ENCODE measurements at places on chromosomes 11 and 22. TPM values are rescaled to one million over a fixed set of nuclear protein-coding genes. Genes with fewer than 3 reads are reported as not detected.
A peak's percentile ranks its signal among the peaks of the same experiment; 100 is the strongest.

- no peak overlapping the region for H3K27ac ChIP-seq
- H3K27me3 ChIP-seq: no peaks in the 10 kb centered on the region
- no peaks in the 10 kb centered on the region for H3K4me1 ChIP-seq
- H3K36me3 ChIP-seq: no peaks in the 10 kb centered on the region
- no peak for DNase-seq
Measured at GRCh38 chr11:104370478-104370877, 206.5 kb upstream of the PDGFD start.

The SLC22A6 gene
- total RNA-seq: not detected

GRCh38 chr11:90344546-90344945, 121.7 kb upstream of the CHORDC1 start:
- H3K36me3 ChIP-seq: no peaks in the 10 kb centered on the region
- no peaks in the 10 kb centered on the region for H3K4me1 ChIP-seq
- no peak overlapping the region for H3K4me3 ChIP-seq
- no peak for DNase-seq
- H3K27me3 ChIP-seq: no peaks in the 10 kb centered on the region

DNA sequence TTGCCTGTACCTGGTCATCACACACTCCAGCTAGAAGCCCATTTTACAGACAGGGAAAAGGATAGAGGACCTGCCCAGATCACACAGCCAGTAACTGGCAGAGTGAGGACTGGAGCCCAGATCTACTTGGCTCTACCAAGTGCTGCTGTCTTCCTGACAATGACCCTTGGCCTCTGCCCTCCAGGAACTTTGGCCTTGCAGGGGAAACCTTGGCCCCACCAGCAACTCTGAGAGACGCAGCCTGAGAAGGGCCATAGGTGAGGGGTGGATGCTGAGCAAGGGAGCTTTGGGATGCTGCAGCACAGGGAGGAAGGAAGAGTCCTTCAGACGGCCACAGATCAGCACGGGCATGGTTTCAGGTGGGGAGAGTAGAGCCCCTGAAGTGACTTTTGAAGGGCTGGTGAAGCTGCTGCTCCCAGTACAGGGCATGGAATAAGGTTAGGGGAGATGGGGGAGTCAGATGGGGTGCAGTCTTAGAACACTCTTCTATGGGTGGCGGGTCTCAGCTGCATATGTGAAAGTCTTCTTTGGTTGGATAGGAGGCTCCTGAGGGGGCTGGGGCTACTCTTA, 2.0 kb upstream of the CAPN5 start:
- H3K27ac ChIP-seq: no peak overlapping the region
- no peaks in the 10 kb centered on the region for H3K36me3 ChIP-seq
- no peak overlapping the region for H3K4me3 ChIP-seq
- DNase-seq: peak; percentile 40

DNA sequence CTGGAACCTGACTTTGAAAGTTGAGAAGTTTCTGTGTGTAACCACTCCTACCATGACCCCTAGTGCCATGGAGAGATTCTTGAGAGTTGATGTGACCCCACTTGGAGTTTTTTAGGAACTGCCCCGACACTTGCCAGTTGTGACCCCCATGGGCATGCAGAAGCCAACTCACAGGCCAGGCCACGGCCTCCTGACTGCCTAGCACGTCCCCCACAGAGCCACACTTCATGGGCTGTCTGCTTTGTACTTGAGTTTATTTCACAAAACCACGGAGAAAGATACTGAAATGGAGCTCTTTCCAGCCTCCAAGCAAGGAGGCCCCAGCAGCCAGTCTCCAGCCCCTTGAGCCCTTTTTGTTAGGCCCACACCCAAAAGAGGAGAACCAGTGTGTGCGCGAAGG, 8.4 kb downstream of the CYB5R2 start:
- no peaks in the 10 kb centered on the region for H3K27me3 ChIP-seq
- no peaks in the 10 kb centered on the region for H3K36me3 ChIP-seq
- no peak for DNase-seq
- H3K27ac ChIP-seq: no peak overlapping the region
- H3K4me3 ChIP-seq: no peak overlapping the region
- H3K4me1 ChIP-seq: no peaks in the 10 kb centered on the region

The MMP7 gene
- 16.0 TPM for total RNA-seq

GRCh38 chr11:67525275-67525976, 2.2 kb upstream of the CABP2 start:
- no peak overlapping the region for H3K4me3 ChIP-seq
- no peaks in the 10 kb centered on the region for H3K36me3 ChIP-seq
- H3K27me3 ChIP-seq: no peaks in the 10 kb centered on the region
- H3K4me1 ChIP-seq: no peaks in the 10 kb centered on the region
- H3K27ac ChIP-seq: no peak overlapping the region

The BIK gene
- 0.87 TPM for total RNA-seq

- H3K27ac ChIP-seq: no peak overlapping the region
- H3K36me3 ChIP-seq: no peaks in the 10 kb centered on the region
- DNase-seq: no peak
- no peak overlapping the region for H3K4me3 ChIP-seq
Measured at GRCh38 chr11:63511048-63511748, 5.3 kb downstream of the LGALS12 start.

The KCNQ1OT1 gene
- 2.0 TPM for total RNA-seq

- no peaks in the 10 kb centered on the region for H3K27me3 ChIP-seq
- H3K4me3 ChIP-seq: no peak overlapping the region
- peak; percentile 52 for DNase-seq
- H3K27ac ChIP-seq: no peak overlapping the region
Measured at GRCh38 chr11:120182790-120183491, 27.9 kb upstream of the OAF start.

GRCh38 chr11:115552151-115552772, 48.0 kb upstream of the CADM1 start:
- DNase-seq: no peak
- H3K27ac ChIP-seq: no peak overlapping the region
- no peaks in the 10 kb centered on the region for H3K4me1 ChIP-seq
- no peaks in the 10 kb centered on the region for H3K36me3 ChIP-seq

DNA sequence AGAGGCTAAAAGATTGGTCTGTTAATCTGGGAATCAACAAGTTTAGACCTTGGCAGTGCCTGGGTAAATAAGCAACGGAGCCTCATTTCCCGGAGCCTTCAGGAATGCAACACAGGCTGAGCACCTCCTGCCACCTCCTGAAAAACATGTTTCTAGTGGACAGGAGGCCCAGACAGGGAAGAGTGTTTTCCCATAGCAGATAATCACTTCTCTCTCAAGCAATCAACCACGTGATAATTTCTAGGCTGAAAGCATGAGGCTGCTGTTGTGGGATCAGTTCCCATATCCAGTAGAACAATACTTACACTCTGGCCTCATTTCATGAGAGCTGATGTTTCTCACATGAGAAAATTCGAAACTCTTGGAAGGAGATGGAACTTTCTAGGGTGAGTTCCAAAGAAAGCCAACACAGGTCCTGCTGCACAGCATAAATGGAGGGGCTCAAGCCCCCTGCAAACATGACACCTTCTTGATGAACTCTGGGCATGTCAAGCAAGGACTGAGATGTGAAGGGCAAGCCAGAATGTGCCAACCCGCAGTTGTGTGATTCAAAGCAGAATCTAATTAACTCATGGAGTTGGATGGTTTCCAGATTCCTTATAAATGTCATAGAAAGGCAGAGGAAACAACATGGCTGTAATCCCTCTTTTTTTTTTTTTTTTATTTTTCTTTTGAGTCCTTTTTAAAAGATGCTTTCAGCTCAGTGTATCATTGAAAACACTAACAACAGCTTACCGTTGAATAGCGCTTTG, 228.5 kb upstream of the SESN3 start:
- H3K27ac ChIP-seq: no peak overlapping the region
- no peak overlapping the region for H3K4me3 ChIP-seq
- H3K4me1 ChIP-seq: peaks cover 9% of the 10 kb centered on the region
- no peaks in the 10 kb centered on the region for H3K27me3 ChIP-seq
- no peaks in the 10 kb centered on the region for H3K36me3 ChIP-seq

- H3K27me3 ChIP-seq: no peaks in the 10 kb centered on the region
- H3K36me3 ChIP-seq: no peaks in the 10 kb centered on the region
- no peak overlapping the region for H3K4me3 ChIP-seq
- no peak overlapping the region for H3K27ac ChIP-seq
- peaks cover 4% of the 10 kb centered on the region for H3K4me1 ChIP-seq
Measured at GRCh38 chr11:11036848-11037732, 179.2 kb upstream of the ZBED5 start.

DNA sequence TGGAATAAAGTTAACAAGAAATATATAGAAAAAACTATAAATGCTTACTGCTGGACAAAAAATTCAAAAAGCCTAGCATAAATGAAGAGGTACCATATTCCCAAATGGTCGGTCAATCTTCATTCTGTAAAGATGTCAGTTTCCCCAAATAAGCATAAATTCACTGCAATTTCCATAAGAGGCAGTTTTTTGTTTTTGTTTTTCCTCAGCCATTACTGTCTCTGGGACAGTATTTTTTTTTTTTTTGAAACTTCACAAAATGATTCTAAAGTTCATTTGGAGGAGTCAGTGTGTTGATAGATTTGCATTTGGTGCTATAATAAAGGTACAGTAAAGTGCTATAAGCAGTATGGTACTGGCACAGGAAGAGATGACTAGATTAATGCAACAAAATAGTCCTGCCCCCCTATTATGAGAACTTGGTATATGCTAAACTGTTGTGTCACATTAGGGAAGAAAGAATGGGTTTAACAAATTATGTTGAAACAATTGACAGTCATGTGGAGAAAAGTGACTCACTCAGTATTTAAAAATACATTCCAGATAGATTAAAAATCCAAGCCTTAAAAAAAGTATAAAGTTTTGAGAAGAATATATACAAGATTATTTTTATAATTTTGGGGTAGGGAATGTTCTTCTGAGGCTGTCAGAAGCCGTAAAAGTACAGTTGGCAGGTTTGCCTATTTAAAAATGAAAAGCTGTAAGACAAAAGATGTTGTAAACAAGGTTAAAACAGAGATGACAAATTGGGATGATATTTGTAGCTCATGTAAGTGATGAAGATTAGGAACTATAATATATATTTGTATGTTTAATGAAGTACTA, 2.6 kb upstream of the FTH1 start:
- peak overlapping the region; percentile 98 for H3K27ac ChIP-seq
- peaks cover 12% of the 10 kb centered on the region for H3K36me3 ChIP-seq
- no peak for DNase-seq
- H3K27me3 ChIP-seq: no peaks in the 10 kb centered on the region
- H3K4me3 ChIP-seq: peak overlapping the region; percentile 2
- H3K4me1 ChIP-seq: peaks cover 58% of the 10 kb centered on the region

DNA sequence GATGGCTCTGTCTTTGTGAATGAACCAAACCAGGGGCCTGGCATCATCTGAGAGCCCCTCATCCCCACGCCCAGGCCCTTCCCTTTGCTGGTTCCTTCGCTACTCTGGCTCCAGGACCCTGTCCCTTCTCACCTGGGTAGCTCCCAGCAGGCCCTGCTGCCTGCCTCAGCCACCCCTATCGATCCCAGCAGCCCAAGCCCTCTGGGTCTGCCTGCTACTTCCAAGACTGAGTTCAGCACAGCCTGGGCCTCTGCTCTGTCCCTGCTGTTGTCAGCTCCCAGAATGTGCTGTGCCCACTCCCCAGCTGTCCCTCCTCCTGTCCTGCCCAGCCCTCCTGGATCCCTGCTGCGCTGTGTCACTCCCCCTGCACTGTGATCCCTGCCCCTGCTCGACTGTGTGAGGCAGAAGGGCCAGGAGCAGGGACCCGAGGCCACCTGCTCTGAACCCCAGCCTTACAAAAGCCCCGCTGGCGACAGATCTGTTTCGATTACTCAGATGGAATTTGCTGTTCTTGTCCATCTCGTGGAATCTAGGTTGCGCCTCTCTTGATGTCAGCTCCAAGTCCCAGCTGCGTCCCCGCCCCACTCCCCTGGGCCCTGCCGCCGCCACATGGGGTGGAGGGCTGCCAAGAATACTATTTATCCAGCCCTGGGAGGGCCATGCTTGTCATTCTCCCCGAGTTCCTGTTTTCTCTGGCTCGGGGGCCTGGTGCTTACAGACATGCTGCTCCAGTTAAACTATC, 13.0 kb downstream of the MRPL21 start:
- H3K27ac ChIP-seq: no peak overlapping the region
- DNase-seq: no peak
- H3K4me3 ChIP-seq: no peak overlapping the region
- peaks cover 44% of the 10 kb centered on the region for H3K36me3 ChIP-seq
- no peaks in the 10 kb centered on the region for H3K27me3 ChIP-seq
- H3K4me1 ChIP-seq: peaks cover 8% of the 10 kb centered on the region

- H3K27me3 ChIP-seq: peaks cover 10% of the 10 kb centered on the region
- H3K4me1 ChIP-seq: peaks cover 5% of the 10 kb centered on the region
- peak; percentile 19 for DNase-seq
- no peaks in the 10 kb centered on the region for H3K36me3 ChIP-seq
Measured at GRCh38 chr11:8082391-8083087, 1.5 kb downstream of the TUB start.

The TYMP gene
- 122 TPM for total RNA-seq

- peaks cover 84% of the 10 kb centered on the region for H3K27me3 ChIP-seq
- H3K36me3 ChIP-seq: no peaks in the 10 kb centered on the region
- H3K4me1 ChIP-seq: peaks cover 4% of the 10 kb centered on the region
- no peak overlapping the region for H3K27ac ChIP-seq
- H3K4me3 ChIP-seq: no peak overlapping the region
Measured at GRCh38 chr11:17722000-17722643, 2.8 kb downstream of the MYOD1 start.

The CXCR5 gene
- not detected for total RNA-seq

- H3K4me1 ChIP-seq: peaks cover 58% of the 10 kb centered on the region
- no peaks in the 10 kb centered on the region for H3K36me3 ChIP-seq
- H3K4me3 ChIP-seq: peak overlapping the region; percentile 28
- H3K27me3 ChIP-seq: no peaks in the 10 kb centered on the region
- H3K27ac ChIP-seq: peak overlapping the region; percentile 84
- peak; percentile 89 for DNase-seq
Measured at GRCh38 chr11:72069787-72070251, 10.5 kb downstream of the NUMA1 start.

- H3K27me3 ChIP-seq: no peaks in the 10 kb centered on the region
- no peaks in the 10 kb centered on the region for H3K4me1 ChIP-seq
- DNase-seq: no peak
- no peak overlapping the region for H3K4me3 ChIP-seq
- H3K36me3 ChIP-seq: no peaks in the 10 kb centered on the region
- no peak overlapping the region for H3K27ac ChIP-seq
Measured at GRCh38 chr11:16942342-16942741, 71.9 kb downstream of the PLEKHA7 start.

The NXPE2 gene
- not detected for total RNA-seq

DNA sequence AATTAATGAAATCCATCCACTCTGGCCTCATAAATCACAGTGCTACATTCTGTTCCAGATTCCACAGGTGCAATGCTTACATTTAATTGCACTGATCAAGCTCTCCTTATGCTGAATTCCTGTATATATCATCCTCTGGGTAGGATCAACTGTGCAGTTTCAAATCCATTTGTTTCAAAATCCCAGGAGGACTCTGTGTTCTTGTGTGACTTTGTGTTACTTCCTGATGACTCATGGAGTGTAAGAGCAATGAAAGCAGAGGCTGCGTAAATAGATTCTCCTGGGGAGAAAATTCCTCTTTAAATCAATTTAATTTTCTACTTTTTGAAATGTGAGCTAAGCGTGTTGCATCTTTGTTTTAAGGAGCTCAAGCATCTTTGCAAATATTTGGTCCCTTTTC, 752.7 kb downstream of the METTL15 start:
- DNase-seq: no peak
- no peaks in the 10 kb centered on the region for H3K27me3 ChIP-seq
- H3K4me3 ChIP-seq: no peak overlapping the region
- no peaks in the 10 kb centered on the region for H3K36me3 ChIP-seq
- no peaks in the 10 kb centered on the region for H3K4me1 ChIP-seq

Data from upper lobe of right lung (tissue), 1 donor.